ENCODE measurements at places on chromosomes 6 and 20.

GRCh38 chr6:79797912-79798311 is 149.4 kb downstream of the ELOVL4 start:
- no peaks in the 10 kb centered on the region for H3K36me3 ChIP-seq
- H3K27me3 ChIP-seq: no peaks in the 10 kb centered on the region
- no peak for DNase-seq
- no peak overlapping the region for H3K27ac ChIP-seq
- no peak overlapping the region for H3K4me3 ChIP-seq
- no peaks in the 10 kb centered on the region for H3K4me1 ChIP-seq

- no peaks in the 10 kb centered on the region for H3K4me1 ChIP-seq
- H3K27ac ChIP-seq: no peak overlapping the region
- no peaks in the 10 kb centered on the region for H3K27me3 ChIP-seq
- H3K4me3 ChIP-seq: no peak overlapping the region
- no peaks in the 10 kb centered on the region for H3K36me3 ChIP-seq
- peak; percentile 55 for DNase-seq
Observed at GRCh38 chr6:131116755-131117360, 18.4 kb upstream of the AKAP7 start.

DNA sequence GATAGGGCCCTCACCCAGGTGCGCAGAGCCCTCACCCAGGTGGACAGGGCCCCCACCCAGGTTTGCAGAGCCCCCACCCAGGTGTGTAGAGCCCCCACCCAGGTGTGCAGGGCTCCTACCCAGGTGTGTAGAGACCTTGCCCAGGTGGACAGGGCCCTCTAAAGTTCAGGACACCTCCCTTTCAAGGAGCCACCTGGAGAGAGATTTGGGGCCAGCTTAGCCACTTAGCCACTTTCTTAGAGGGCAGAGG is 280.2 kb downstream of the TAF4 start:
- no peaks in the 10 kb centered on the region for H3K36me3 ChIP-seq
- H3K4me3 ChIP-seq: no peak overlapping the region
- H3K27ac ChIP-seq: no peak overlapping the region
- H3K27me3 ChIP-seq: peaks cover 81% of the 10 kb centered on the region

DNA sequence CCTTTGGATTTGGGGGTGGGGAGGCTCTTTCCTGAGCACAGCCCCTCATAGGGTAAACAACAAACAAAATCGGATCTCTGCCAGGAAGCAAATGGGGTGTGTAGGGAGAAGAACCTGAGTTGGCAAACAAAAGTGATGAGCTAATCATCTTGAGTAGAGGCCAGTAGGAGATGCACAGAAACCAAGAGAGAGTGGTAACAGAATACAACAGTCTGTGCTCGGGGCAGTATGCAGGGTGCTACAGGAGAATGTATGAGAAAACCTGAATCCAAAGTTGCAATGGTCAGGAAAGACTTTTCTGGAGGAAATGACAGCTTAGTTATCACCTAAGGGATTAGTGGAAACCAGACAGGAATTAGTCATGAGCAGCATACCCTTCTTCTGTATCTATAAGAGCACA is 177.8 kb downstream of the CDKAL1 start:
- no peaks in the 10 kb centered on the region for H3K36me3 ChIP-seq
- H3K27ac ChIP-seq: no peak overlapping the region
- no peaks in the 10 kb centered on the region for H3K27me3 ChIP-seq
- no peak overlapping the region for H3K4me3 ChIP-seq
- H3K4me1 ChIP-seq: 0 out of 2 replicates have a peak, but pooled peaks cover 8% of the 10 kb centered on the region
- no peak for DNase-seq

GRCh38 chr6:155188707-155189496 is 74.9 kb upstream of the CLDN20 start:
- H3K4me3 ChIP-seq: no peak overlapping the region
- DNase-seq: no peak
- H3K27ac ChIP-seq: no peak overlapping the region
- no peaks in the 10 kb centered on the region for H3K36me3 ChIP-seq
- no peaks in the 10 kb centered on the region for H3K4me1 ChIP-seq

- H3K36me3 ChIP-seq: no peaks in the 10 kb centered on the region
- H3K4me3 ChIP-seq: no peak overlapping the region
- H3K27ac ChIP-seq: no peak overlapping the region
- H3K4me1 ChIP-seq: no peaks in the 10 kb centered on the region
- H3K27me3 ChIP-seq: no peaks in the 10 kb centered on the region
Observed at GRCh38 chr6:68729377-68729903, 94.4 kb downstream of the ADGRB3 start.

- no peaks in the 10 kb centered on the region for H3K36me3 ChIP-seq
- H3K4me1 ChIP-seq: no peaks in the 10 kb centered on the region
- H3K27me3 ChIP-seq: no peaks in the 10 kb centered on the region
- no peak overlapping the region for H3K27ac ChIP-seq
- no peak overlapping the region for H3K4me3 ChIP-seq
Observed at GRCh38 chr6:20056350-20056992, 155.8 kb downstream of the MBOAT1 start.

DNA sequence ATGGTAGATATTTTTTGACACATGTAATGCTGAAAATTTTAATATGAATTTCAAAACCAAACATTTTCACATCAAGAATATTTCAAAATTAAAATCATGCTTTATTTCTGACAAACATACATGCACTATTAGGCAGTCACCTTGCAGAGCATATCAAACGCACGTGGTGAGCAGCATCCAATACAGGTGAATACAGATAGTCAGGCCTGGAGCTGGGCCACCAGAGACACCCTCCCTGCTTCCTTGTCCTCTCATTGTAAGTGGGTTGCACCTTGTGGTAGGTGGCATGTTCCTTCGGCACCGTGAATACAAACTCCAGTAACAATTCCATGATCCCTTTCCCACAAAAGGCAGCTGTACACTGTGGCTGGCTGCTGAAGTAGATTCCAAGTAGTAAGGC is 8.9 kb downstream of the REV3L start:
- H3K27ac ChIP-seq: no peak overlapping the region
- no peaks in the 10 kb centered on the region for H3K27me3 ChIP-seq
- H3K4me3 ChIP-seq: no peak overlapping the region
- no peaks in the 10 kb centered on the region for H3K36me3 ChIP-seq

- H3K27me3 ChIP-seq: no peaks in the 10 kb centered on the region
- H3K4me1 ChIP-seq: no peaks in the 10 kb centered on the region
- peak; percentile 64 for DNase-seq
- peak overlapping the region; percentile 6 for H3K4me3 ChIP-seq
- H3K36me3 ChIP-seq: no peaks in the 10 kb centered on the region
Observed at GRCh38 chr6:120320481-120321162, 971.1 kb upstream of the MAN1A1 start.

- H3K4me1 ChIP-seq: no peaks in the 10 kb centered on the region
- no peak overlapping the region for H3K4me3 ChIP-seq
- H3K27ac ChIP-seq: no peak overlapping the region
- no peaks in the 10 kb centered on the region for H3K27me3 ChIP-seq
- no peaks in the 10 kb centered on the region for H3K36me3 ChIP-seq
- no peak for DNase-seq
Observed at GRCh38 chr6:47034926-47035325, 7.2 kb downstream of the ADGRF1 start.

- no peak for DNase-seq
- H3K4me3 ChIP-seq: no peak overlapping the region
- H3K4me1 ChIP-seq: peaks cover 14% of the 10 kb centered on the region
- peaks cover 10% of the 10 kb centered on the region for H3K36me3 ChIP-seq
- no peaks in the 10 kb centered on the region for H3K27me3 ChIP-seq
- H3K27ac ChIP-seq: no peak overlapping the region
Observed at GRCh38 chr6:109485266-109485935, 2.4 kb upstream of the ZBTB24 start.

GRCh38 chr6:31661262-31662123 is 915 bp upstream of the C6orf47 start:
- H3K4me3 ChIP-seq: peak overlapping the region; percentile 87
- peaks cover 36% of the 10 kb centered on the region for H3K4me1 ChIP-seq
- H3K36me3 ChIP-seq: no peaks in the 10 kb centered on the region
- no peak for DNase-seq
- peak overlapping the region; percentile 54 for H3K27ac ChIP-seq
- H3K27me3 ChIP-seq: no peaks in the 10 kb centered on the region

DNA sequence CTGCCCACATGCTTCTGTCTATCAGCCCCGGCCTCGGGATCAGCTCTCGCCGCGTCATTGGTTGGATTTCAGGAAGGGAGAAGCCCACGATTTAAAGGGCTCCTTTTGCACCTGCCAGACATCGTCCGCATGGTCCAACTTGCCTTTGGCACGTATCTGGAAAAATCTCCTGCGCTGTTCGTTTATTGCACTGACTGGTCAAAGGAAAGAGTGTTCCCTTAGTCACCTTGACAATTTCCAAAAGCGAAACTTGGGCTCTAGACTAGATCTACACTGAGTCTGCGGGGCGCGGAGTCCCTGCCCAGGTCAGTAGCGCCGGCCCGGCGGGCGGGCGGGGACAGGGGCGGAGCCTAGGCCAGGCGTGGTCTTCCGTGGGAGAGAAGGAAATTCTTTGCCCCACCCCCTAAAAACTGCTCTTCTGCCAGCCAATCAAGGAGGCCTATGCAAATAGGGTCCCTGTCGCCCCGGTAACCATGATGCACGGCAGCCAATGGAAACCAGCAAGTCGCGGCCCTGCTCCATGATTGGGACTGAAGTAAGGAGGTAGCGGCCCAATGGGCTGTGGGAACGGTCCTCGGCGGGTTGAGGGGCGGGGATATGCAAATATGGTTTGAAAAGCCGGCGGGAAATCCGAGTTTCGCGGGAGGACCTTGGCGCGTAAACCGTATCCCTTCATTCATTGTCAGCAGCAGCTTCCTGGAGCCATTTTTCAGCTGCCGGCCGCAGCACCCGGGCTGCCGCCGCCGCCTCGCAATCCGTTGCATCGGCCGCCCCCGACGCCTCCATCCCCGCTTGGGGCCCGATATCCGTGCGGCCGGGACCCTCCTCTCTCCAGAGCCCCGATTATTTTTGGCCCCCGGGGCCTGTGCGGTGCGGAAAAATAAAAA is at the start of gene E2F3:
TSS of gene E2F3 (plus strand) at position 675 of the 887 bp plus-strand sequence. CDS start 354 bp downstream, outside the sequence.
- H3K27ac ChIP-seq: peak within 1 kb of the TSS; percentile 94
- H3K4me1 ChIP-seq: peaks cover 7% of the 10 kb centered on the region
- H3K27me3 ChIP-seq: no peaks in the 10 kb centered on the region
- peak within 1 kb of the TSS; percentile 83 for H3K4me3 ChIP-seq

GRCh38 chr6:44321210-44321609 is 8.1 kb upstream of the AARS2 start:
- no peaks in the 10 kb centered on the region for H3K36me3 ChIP-seq

GRCh38 chr20:10658051-10658823 is 15.6 kb downstream of the JAG1 start:
- DNase-seq: no peak
- peaks cover 5% of the 10 kb centered on the region for H3K36me3 ChIP-seq
- no peaks in the 10 kb centered on the region for H3K27me3 ChIP-seq
- H3K27ac ChIP-seq: no peak overlapping the region

DNA sequence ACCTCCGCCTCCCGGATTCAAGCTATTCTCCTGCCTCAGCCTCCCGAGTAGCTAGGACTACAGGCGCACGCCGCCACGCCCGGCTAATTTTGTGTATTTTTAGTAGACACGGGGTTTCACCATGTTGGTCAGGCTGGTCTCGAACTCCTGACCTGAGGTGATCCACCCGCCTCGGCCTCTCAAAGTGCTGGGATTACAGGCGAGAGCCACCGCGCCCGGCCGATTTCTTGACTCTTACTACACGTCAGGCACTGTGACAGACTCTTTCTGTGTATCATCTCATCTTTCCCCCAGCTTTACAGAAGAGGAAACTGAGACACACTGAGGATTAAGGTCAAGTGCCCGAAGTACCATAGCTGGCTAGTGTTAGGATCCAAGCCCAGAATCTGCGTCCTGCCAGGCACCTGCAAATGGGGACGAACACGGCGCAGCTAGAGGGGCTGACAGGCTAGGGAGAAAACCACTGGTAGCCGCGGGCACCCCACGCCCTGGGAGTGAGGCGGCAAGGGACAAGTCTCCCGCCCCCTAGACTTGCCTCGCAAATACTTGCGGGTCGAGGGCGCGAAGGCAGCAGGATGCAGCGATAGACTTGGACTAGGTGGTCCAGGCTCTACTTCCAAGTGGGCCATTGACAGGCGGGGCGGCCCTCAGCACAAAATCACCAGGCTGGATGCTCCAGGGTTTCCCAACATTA is 1.1 kb upstream of the TAF8 start:
- peaks cover 27% of the 10 kb centered on the region for H3K27me3 ChIP-seq
- no peak overlapping the region for H3K27ac ChIP-seq
- DNase-seq: no peak
- H3K4me1 ChIP-seq: peaks cover 16% of the 10 kb centered on the region
- peak overlapping the region; percentile 84 for H3K4me3 ChIP-seq

GRCh38 chr6:73637404-73637803 is 16.4 kb downstream of the SLC17A5 start:
- no peak overlapping the region for H3K4me3 ChIP-seq
- no peaks in the 10 kb centered on the region for H3K4me1 ChIP-seq
- H3K27ac ChIP-seq: no peak overlapping the region
- no peaks in the 10 kb centered on the region for H3K27me3 ChIP-seq
- no peaks in the 10 kb centered on the region for H3K36me3 ChIP-seq
- no peak for DNase-seq
